Ammon's horn (tissue), 1 donor: ENCODE measurements at places on chromosomes 4 and X.

- no peak for DNase-seq
Observed at GRCh38 chrX:133461231-133461630, 45.9 kb upstream of the GPC4 start.

DNA sequence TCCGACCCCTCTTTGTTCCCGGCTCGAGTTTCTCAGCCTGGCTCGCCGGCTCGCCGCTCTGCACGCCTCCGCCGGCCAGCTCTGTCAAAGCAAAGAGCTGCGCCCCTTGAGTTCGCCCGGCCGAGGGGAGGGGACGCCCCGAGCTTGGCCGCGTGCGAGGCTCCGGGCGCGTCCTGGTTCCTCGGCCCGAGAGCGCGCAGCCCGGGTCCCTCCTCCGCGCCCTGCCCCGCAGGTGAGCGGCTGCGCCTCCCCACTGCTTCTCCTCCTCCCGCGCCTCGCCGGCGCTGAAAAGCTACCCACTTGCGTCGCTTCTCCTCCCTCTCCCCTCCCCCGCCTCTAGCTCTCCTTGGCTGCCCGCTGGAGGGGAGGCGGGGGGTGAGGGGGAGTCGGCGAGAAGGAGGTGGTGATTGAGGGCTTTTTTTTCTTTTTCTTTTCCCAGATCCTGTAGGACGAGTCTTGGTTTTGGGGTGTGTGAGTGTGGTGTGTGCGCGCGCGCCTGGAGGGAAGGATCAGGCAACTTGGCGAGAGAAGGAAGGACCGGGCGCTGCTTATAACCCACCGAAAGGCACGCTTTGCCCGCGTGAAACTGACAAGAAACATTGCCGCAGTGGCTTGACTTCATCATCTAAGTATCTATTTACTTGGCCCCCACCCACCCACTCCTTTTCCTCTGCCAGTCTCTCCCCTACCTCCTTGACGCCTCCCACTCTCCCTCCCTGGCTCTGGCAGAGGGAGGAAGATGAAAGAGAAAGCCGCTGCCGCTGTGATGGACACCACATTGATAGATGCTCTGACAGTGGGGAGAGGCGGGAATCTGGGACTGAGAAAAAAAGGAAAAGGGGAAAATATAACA lies at the start of gene LEF1:
Gene LEF1, minus strand, starts transcription at position 262 of the 853 bp plus-strand sequence. CDS start 1,165 bp downstream, outside the sequence.
- no peak for DNase-seq

GRCh38 chr4:5870701-5871100 lies 22.2 kb downstream of the CRMP1 start:
- no peak for DNase-seq

- DNase-seq, result no peak
Observed at GRCh38 chr4:163878336-163879121, 384.0 kb downstream of the TMA16 start.

DNA sequence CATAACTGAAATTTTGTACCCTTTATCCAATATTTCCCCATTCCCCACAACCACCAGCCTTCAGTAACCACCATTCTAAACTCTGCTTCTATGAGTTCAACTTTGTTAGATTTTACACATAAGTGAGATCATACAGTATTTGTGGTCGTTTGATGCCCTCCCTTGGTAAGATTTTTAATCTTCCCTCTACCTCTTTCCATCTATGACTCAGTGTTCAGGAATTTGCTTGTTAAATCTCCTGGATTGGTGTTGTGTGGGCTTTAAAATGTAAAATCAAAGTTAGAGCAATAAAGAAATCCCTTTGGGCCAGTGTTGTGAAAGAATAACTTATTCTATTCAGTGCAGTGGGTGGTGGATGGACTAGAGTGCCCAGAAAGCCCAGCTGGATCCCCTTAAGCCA lies 37.4 kb downstream of the SLC16A2 start:
- no peak for DNase-seq

GRCh38 chr4:156191044-156191781 lies 237.5 kb upstream of the CTSO start:
- no peak for DNase-seq

DNA sequence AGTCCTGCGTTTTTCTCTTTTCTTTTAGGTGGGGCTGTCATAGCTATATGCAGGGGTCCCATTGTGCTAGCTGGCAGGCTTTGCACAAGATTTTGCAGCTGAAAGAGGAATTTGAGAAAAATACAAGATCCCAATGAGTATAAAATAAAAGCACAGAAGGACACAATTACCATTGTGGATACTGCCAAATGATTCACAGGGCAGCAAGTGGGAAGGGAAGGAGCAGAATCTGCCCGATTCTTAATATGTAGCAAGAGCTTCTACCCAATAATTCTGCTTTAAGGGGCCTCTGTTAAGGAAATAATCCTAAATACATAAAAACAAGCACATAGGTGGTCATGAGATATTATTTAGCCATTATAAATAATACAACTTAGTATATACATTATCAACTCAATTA lies 25.9 kb upstream of the ING2 start:
- no peak for DNase-seq

- DNase-seq, result peak; percentile 59
Observed at GRCh38 chr4:8176547-8177399, 18.2 kb upstream of the ABLIM2 start.

DNA sequence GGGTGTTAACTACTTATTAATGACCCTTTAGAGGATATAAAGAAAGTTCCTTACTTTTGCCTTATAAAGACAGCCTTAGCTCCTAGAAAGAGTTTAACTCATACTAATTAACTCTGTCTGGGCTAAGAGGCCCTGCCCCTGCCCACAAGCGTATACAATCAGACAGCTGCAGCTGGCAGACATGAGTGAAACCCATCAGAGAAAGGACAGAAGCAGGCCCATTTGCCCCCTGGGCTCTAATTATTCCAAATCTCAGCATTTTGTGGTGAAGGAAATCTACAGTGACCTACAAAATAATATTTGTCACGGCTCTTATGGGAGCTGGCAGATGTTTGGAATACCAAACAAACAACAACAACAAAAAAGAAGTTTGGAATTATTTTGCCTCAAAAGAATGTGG lies 71.8 kb downstream of the CHRDL1 start:
- DNase-seq, result no peak
